ENCODE measurements at places on chromosomes 7 and 10.

DNA sequence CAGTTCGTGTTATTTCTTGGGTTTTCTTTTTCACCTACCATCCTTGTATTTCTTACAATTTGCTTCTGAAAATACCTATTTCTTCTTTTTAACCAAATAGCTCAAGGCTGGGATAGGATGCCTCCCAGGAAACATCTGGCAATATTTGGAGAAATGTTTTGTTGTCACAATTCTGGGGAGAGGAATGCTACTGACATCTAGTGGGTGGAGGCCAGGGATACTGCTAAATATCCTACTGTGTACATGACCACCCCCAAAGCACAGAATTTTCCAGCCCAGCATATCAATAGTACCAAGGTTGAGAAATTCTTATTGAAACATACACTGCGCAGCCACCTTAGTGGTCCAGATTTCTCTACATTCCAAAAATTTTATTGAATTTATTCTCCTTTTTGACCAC, 55.5 kb downstream of the CNTNAP2 start:
- DNase-seq = no peak

DNA sequence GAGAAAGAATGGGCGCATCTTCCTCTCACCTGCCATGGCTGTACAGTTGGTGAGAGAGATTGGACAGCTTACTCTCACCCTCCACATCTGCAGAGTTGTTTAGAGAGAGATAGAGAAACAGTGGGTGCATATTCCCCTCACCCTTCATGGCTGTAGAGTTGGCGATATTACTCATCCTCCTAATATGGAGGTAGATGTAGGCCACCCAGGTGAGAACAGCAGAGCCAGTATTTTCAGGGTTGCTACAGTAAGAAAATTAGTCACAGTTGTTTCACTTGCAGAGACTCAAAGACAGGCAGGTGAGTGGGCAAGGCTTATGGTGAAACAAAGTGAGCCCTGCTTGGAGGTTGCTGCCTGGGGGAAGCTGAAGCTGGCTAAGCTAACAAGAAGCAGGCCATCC, 65.0 kb upstream of the PFKP start:
- no peak for DNase-seq

DNA sequence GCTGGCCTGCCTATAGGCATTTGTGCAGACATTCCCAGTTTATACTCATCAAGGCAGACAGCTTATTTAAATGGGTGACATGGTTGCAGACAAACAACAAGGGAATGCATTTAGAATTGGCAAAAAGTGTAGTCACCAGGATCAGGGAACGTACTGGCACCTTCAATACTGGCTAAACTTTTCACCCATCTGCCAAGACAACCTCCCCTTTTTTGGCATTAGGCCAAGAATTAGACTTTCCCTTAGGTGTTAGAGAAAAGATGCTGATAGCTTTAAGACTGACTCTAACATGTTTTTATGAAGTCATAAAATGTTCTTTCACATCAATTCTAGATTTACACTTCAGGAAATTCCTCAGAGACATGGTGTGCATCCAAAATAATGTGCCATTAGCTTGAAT, 365.9 kb downstream of the PHTF2 start:
- DNase-seq = no peak

- no peak for DNase-seq
These were observed 49.4 kb downstream of the ZNF467 start for GRCh38 chr7:149723795-149724495.

DNA sequence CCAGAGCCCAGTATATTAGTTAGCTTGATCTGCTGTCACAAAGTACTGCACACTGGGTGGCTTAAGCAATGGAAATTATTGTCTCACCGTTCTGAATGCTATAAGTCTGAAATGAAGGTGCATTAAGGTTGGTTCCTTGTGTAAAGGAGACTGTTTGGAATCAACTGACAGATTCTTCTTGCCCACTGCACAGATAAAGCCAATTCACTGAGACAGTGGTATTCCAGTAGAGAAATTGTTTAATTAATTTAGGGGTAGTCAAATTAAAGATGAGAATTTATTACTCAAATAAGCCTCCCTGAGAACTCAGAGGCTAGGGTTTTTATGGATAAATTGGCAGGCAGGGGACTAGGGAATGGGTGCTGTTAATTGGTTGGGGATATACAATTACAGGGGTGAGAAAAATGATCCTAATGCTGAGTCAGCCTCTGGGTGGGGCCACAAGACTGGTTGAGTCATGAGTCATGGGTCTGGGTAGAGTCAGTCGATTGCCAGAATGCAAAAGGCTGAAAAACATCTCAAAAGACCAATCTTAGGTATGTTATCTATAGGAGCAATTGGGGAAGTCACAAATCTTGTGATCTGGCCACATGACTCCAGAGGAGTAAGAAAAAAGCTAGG, 23.5 kb upstream of the SAMD9L start:
- DNase-seq = no peak

All from activated CD8-positive, alpha-beta T cell treated with anti-CD3 and anti-CD28 coated beads, Interleukin-2, amount 10 ng/mL, durations not matched to agents 7 days and 5 days (primary cell).